ENCODE measurements at places on chromosomes 4 and X.

DNA sequence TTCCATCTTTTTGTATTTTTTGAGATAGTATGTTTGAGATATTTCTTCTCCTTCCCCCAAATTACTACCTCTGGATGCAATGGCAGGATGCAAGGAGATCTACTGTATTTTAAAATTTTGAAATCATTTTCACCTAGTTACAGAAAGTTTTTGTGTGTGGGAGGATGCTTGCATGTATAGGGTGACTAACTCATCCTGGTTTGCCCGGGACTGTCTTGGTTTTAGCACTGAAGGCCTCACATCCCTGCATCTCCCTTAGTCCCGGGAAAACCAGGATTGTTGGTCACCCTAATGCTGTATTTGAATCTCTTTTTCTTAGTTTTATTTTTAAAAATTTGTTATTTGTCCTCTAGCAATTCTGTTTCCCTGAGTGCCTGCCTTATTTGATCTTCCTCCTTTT, 12.1 kb downstream of the SUPT20HL2 start:
- no peak for DNase-seq

DNA sequence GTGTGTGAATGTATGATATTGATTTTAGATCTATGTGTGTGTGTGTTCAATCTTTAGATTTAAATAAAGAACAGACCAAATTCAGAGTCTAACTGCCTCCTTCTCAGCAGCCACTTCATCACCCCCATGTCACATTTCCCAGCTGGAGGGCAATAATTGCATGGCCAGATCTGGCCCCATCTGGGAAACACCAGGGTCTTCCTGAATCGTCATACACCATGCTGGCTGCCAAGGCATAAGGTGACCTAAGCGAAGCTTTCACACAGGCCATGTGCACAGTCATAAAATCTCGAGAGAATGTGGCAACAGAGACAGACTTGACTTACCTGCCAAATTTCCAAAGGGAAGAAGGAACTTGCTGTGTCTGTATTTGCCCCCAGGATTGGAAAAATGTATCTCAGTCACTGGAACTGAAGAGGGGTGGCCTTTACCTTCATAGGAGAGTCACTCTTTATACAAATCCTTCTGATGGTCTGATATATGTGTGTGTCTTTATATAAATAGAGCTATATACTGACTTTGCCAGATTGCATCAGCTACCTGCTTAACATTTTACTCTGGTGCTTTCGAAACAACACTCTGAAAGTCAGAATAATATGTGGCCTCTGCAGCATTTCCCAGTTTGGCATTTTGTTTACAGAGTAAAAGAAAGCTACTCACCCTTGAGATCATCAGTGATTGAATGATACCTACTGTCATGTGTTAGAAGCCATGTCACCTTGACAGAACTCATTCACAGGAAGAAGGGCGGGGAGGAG, at the start of gene PLAC1:
Gene PLAC1, minus strand, starts transcription at position 470 of the 758 bp plus-strand sequence. CDS start 91,789 bp downstream, outside the sequence.
- DNase-seq = no peak

- no peak for DNase-seq
Measured at GRCh38 chr4:81786063-81786763, 314.5 kb upstream of the RASGEF1B start.

GRCh38 chr4:1976416-1977352, 32.1 kb downstream of the NELFA start:
- DNase-seq = no peak

DNA sequence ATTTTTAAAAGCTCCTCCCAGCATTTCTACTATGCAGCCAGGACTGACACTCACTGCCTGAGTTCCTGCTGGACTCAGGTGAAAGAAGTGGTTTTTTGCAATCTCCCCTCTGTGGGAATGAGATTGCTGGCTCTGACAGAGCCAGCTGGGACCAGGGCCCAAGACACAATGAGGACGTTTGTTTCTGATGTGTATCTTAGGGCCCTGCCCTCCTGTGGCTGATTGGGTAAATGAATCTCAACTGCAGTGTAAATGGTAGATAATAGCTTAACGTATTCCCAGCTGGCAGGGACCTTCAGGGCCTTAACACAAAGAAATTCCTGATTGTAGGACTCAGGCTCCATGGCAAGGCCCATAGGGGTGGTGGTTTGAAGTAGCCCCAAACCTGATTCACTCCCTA, 85.8 kb upstream of the PRPS1 start:
- peak; percentile 39 for DNase-seq

DNA sequence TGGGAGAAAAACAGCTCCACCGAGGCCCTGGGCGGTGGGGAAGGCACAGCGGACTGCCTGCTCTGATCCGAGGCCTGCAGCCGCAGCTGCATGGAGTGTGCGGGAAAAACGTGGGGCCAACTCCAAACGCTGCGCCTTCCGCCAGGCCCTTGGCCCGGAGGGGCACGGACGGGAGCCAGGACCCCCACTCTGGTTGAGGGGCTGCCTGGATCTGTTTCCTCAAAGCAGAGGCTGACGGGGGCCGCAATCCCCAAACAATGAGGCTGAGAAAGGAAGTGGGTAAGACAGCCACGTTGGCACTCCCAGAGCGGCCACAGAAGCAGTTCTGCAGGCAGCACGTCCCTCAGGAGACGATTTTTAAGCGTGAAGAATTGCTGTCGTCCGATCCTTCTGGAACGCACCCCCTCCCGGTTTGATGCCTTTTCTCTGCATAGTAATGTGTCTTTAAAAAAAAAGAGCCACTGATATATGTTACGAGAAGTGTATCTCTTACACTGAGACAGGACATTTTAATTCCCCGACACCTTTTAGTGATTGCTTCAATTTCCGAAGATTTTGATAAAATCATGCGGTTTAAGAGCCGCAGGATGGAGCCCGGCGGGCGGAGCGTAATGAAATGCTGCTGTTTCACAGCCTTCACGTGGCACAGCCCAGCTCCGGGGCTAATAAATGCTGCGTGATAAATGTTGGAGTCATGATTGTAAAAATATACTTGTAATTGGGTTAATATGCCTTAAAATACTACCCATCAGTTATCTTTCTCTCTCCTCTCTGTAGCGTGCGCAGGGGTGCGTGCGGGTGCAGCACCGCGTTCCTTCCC, 85.7 kb downstream of the FAM53A start:
- no peak for DNase-seq

DNA sequence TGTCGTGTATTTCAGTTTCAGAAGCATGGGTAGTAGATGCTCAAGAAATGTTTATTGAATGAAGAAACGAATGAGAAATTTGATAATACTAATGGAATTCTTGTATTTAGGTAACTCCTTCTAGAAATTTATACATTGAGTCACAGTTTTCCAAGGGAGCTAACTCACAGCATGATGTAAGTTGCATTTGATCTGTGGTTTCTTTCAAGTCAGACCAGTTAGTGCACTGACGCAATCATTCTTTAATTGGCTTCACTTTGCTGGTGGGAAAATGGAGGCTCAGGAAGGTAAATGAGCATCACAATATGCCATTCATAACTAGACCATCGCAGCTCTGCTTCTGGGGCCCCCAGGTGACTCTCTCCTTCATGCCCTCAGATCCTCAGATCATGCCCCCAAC, 17.3 kb upstream of the CWH43 start:
- DNase-seq = no peak

DNA sequence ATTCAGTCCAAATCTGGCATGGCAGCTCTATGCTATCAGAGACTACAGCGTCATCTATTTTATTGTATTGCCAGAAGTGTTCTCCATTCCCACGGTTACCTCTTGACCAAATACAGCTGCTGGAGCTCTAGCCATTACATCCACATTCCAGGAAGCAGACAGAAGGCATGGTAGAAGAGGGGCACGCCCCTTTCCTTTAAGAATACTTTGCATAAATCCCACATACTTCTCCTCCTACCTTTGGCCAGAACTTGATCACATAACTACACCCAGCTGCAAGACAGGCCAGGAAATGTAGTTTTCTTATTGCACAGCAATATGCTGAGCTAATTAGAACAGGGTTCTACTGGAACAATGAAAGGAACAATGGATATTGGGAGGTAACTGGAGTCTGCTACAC, 14.9 kb downstream of the SLC9A7 start:
- DNase-seq = no peak

DNA sequence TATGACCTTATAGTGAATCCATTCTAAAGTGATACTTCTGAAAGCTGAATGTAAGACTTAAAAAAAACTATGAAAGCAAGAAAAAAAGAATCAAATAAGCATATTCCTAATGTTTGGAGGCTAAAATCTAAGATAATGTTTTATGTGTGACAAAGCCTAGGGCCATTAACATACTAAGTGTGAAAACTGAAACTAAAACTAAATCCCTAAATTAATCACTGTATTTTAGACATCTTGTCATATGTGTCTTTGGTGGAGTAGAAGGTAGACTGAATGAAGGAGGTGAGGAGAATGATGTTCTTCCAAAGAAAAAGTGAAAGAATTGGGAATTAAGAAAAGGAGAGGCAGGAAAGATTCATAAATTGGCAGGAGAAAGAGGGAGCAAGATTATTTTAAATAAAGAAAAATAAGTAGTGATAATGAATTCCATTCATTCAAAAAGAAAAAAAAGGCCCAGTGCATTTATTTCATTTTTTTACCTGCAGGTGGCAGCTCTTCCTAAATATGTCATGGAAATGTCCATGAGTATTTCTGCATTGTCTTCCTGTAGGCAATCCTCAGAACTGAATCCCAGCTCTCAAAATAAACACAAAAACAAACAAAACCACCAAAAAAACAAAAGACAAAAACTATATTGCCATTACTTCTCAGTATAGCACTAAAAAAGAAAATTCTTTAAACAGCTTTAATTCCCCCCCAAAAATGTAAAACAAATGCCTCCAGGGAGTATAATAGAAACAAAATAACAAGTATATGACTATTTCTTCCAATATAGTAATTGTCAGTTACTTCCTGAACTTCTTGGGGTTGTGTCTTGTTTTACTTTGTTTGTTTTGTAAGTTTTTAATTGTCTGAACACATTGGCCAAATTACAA, 17.0 kb upstream of the AP1AR start:
- no peak for DNase-seq

DNA sequence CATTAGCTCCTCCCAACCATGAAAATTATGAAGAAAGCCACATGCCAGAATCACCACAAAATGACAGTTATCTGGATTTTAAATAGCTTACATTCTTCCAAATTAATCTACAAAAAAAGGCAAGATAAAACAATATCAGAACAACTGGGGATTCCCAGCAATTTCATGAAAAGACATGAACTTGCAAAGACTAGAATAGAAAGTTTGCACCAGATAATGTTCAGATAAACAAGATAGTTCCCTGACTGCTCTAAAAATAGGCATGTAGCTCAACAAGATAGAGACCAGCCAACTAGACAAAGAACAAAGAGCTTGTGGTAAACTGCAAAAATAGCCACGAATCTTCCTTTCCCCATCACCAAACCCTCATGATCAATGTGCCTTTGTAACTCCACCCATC, 30.3 kb upstream of the DDX53 start:
- DNase-seq = no peak

DNA sequence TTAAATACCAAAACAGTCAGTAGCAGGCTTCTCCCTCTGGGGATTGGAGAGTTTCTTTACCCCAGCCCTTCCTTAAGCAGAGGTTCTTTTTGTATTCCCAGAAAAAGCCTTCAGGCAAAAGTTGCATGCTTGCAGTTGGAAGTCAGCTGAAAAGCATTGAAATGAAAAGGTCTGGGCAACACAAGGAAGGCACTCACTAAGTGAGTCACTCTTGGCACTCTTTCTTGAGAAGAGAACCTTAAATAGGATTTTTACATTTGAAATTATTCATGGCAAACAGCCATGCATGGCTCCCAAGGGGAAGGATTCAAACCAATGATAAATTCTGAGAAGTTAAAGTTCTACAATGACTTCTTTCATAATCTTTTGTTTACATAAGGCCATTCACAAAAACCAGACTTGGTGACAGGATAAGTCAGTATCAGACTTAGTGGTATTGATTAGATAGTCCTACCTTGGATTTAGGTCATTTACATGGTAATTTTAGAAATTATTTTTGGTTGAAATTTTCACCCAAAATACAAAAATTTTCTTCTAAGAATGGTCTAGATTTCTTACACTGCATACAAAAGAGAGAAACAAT, 2068.9 kb downstream of the PCDH7 start:
- DNase-seq = no peak

DNA sequence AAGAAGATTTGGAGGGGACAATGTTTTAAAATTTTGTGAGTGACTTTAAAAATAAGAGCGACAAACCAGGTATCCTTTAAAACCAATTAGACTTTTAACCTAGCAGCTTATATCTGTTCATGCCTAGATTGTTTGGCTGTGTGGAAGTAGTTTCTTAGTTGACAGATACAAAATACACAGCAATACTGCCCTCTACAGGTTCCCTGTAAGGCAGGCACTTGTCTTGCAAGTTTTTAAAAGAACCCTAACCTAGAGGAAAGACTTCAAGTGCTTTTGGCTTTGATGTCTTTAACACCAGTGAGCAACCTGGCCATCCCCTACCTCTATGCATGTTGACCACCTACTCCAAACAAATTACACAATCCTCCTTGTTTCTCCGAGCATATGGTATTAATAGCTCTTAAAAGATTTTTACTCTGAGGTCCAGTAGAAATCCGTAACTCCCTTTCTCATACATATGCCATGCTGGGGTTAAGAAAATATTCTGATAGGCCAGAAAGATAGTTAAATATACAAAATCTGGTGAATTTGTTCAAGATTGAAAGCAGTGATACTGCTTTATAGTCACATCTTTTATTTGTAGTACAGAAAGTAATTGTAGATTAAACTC, 273.0 kb downstream of the ARHGAP24 start:
- peak; percentile 61 for DNase-seq

DNA sequence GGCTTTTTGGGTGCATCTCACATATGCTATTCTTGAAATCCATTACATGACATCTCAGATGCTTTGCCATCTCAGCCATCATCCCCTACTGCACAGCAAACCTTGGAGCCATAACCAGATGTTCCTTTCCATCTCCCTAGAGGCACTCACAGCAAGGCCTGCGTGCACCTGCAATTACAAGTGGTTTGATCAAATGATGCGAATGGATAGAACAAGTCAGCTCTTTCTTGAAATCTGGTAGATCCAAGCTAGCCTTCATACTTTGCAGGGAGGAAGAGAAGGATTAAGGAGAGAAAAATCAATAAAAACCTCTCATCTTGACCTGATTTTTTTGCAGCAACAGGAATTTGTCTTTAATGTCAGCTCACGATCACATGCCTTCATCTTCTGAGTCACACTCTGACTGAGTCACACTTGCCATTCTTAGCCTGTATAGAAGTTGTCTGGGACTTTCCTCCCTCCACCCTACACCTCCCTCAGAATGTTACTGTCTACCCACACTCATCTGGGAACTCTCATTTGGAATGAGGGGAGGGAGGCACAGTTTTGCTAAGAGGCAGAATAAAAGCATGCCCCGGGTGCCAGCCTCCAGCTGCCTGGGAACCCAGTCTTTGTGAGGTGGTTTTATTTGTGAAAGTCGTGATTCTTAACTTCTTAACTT, 11.9 kb upstream of the TRIML1 start:
- DNase-seq = no peak
